Activated CD8-positive, alpha-beta memory T cell treated with anti-CD3 and anti-CD28 coated beads for 24 hours (primary cell): ENCODE measurements at places on chromosomes 16 and 17.
A peak's percentile ranks its signal among the peaks of the same experiment; 100 is the strongest.

DNA sequence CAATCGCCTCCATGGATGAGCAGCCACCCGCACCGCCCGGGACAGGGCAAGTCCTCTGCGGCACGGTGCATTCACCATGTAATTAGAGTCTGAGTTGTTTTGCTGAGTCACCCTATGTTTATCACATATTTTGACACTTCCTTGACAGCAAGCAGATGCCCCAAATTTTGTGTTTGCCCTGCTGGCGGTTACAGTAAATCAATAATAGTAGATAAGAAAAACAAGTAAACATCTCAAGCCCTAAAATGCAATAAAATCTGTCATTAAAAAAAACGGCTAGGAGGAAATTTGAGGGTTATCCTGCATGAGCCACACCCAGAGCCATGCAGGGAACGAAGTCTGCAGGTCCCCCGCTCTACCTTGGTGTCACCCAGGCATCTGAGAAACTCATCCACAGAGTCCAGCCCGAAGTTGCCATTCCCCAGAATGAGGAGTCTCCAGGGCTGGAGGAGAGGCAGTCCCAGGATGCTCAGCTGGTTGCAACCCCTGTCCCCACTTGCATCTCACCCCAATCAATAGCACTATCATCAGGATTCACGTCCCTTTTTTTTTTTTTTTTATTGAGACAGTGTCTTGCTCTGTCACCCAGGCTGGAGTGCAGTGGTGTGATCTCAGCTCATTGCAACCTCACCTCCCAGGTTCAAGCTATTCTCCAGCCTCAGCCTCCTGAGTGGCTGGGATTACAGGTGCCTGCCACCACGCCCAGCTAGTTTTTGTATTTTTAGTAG is 16.5 kb upstream of the ST6GALNAC1 start:
- no peak for DNase-seq

- DNase-seq: peak; percentile 69
Observed at GRCh38 chr16:49592546-49593423, 219.2 kb downstream of the C16orf78 start.

DNA sequence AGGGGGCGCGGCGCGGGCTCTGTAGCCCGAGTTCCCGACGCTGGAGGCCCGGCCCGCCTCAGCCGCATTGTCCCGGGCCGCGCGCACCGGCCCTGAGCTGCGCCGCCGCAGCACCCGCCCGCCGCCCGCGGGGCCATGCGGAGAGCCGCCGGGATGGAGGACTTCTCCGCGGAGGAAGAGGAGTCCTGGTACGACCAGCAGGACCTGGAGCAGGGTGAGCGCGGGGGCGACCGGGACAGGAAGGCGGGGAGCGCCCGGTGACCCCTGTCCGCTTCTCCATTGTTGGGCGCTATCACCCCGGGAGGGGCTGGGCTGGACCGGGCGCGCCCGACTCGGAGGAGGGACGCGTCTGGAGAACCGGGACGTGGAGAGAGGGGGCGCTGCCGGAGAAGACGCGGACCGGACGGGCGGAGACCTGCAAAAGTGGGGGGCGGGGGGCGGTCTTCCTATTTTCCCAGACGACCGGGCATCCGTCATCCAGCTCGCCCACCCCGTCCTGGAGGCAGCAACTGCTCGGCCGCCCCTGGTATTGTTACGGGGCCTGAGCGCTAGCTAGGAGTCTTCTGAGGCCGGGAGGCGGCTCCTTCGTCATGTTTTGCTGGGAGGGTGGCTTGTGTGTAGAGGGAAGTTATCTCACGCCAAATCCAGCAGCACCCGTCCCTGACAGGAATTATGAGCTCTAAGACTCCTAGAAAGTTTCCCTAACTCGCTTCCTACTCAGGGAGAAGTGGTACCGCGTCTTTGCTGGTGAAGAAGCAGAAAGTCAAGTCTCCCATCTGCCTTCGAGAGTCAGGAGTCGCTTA is 678 bp downstream of the CDR2L start:
- peak; percentile 74 for DNase-seq

DNA sequence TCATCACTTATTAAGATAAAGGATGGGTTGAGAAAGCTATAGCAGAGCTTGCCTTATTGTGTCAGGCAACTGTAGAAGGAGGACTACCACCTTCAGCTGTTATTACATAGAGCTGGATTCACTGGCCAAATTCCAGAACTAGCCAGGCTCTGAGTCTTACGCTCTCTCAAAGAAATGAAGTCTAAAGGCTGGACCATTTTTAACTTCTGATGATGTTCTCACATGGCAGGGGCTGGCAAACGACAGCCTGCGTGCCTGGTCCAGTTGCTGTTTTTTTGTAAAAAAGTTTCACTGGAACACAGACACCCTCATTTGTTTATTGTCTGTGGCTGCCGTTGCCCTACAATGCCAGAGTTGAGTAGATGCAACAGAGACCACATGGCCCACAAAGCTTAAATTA is 21.2 kb downstream of the TRAF4 start:
- DNase-seq: no peak

DNA sequence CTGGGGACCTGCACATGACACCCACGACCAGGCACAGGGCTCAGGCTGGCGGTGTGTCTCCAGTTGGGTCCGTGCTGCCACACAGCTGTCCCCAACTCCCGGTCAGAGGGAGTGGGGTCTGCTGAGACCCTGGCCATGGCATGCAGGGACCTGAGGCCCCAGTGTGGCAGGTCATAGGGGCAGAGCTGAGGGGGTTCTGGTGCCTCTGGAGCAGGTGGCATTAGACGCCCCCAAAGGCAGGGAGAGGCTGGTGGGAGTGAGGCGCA is 4.2 kb downstream of the NUBP2 start:
- peak; percentile 51 for DNase-seq

DNA sequence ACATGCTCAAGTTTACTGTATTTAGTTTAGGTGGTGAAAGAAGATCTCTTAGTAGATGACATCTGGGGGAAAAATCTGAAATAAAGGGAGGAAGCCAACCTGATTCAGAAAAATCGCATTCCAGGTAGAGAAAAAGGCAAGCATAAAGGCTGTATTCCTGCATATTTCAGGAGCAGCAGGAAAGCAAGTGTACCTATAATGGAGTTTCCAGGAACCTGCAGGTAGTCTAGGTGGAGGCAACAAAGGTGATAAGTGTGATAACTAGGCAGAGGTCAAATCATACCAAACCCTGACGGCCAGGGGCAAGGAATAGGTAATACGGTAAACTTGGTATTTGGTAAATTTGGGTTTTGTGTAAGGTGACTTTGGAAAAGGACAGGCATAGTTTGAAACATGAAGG is 132.8 kb upstream of the GOT2 start:
- no peak for DNase-seq

- DNase-seq: no peak
Observed at GRCh38 chr17:33046361-33047255, 55.0 kb downstream of the SPACA3 start.

- peak; percentile 93 for DNase-seq
Observed at GRCh38 chr16:67191995-67192681, at the start of gene E2F4. TSS of gene E2F4 (plus strand) at chr16:67192155. CDS start at chr16:67192228, 73 bp downstream.
